ENCODE measurements at places on chromosomes 7 and 10. TPM values are rescaled to one million over a fixed set of nuclear protein-coding genes. Genes with fewer than 3 reads are reported as not detected.

Gene UTF1
- total RNA-seq, result 9.2 TPM

Gene COX19
- 11.3 TPM for total RNA-seq

Gene MYL10
- total RNA-seq, result not detected

Gene FAM20C
- total RNA-seq, result 37.8 TPM

Gene EPHA1
- total RNA-seq, result 15.7 TPM

Gene PLEKHS1
- total RNA-seq, result 1.9 TPM

Gene TEX47
- 1.8 TPM for total RNA-seq

Gene PNLIP
- total RNA-seq, result not detected

Gene RELN
- total RNA-seq, result 3.0 TPM

Gene KLF14
- not detected for total RNA-seq

Gene GIGYF1
- total RNA-seq, result 82.2 TPM

Gene HOXA6
- 7.5 TPM for total RNA-seq

Gene MOGAT3
- total RNA-seq, result not detected

Gene PTF1A
- total RNA-seq, result 1.9 TPM

GRCh38 chr7:18798088-18798906, 302.7 kb downstream of the HDAC9 start:
- no peak for DNase-seq

- no peak for DNase-seq
Measured at GRCh38 chr7:34307540-34307939, 350.5 kb upstream of the NPSR1 start.

DNA sequence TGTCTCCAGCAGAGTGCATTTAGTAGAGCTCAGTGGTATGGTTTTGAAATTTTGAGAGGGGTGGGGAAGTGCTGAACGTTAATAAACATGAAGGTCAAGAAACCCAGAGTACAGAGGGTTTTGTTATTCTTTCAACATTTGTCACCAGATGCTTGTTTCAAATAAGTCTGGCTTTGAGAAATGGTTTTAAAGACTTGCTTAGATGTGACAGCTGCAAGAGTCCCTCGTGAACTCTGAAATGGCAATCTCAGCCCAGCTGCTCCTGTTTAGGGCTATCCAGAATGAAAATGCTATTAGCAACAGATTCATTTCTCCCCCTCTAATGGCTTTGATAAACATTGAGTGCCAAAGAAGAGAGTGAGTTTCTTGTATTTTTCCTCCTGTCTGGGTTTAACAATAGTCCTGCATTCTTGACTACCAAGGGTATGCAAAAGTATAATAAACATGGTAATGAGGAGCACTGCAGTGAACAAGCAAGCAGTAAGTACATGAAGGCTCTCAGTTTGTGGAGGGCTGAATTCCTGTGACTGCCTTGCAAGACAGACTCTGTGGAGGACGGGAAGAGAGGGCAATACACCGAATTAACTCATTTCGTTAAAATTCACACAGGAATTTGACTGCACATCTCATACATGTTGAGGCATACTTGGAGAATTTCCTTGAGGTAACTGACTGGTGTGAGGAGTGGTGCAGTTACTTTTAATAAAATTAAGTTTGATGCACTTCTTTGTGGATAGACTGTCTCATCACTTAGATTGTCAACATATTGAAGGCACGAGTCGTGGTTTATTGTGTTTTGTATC, 490.9 kb downstream of the REEP3 start:
- DNase-seq, result no peak

GRCh38 chr7:80060218-80060806, 74.3 kb upstream of the GNAI1 start:
- no peak for DNase-seq

DNA sequence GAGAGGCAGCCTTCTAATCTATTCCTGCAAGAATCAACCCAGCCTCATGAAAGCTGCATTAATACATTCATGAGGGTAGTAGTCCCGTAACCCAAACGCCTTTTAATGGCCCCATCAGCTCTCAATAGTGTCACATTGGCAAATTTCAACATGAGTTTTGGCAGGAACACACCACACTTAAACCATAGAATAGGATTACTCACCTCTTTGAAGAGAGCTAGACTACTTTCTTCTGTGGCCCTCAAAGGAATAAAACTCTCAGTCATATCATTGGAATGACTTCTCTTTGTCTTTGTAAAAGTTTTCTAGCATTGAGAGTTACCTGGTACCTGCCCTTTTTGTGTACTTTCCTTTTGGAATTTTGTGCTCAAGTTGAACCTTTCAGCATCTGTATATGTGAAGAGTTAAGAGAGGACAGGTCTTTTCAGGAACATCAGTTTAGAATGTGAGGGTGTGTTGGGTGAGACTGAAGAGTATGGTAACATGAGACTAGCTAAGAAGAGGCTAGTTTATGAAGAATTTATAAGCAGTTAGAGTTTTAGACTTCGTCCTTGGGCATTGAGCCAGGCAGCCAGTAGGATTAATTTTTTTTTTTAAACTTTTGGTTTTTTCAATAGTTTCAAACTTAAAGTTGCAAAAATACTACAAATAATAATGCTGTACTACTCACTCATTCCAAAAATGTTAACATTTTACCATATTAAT, 92.6 kb downstream of the MLLT10 start:
- no peak for DNase-seq

DNA sequence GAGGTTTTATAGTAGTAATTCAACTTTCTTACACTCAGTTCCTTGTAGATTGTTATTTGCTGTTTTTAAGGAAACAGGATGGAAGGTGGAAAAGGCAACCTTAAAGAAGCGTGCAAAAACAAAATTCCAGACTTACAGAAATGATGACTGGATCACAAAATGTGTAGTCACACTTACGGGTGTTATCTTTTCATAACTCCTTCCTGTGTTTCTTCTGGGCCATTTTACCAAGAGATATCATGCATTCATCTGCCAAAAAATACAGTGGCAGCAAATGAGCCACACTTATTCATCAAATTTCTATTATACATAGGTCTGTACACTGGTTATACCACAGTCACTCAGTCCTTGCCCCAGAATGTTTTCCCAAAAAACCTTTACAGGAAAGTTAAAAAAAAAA, 94.3 kb upstream of the IL6 start:
- DNase-seq, result no peak

DNA sequence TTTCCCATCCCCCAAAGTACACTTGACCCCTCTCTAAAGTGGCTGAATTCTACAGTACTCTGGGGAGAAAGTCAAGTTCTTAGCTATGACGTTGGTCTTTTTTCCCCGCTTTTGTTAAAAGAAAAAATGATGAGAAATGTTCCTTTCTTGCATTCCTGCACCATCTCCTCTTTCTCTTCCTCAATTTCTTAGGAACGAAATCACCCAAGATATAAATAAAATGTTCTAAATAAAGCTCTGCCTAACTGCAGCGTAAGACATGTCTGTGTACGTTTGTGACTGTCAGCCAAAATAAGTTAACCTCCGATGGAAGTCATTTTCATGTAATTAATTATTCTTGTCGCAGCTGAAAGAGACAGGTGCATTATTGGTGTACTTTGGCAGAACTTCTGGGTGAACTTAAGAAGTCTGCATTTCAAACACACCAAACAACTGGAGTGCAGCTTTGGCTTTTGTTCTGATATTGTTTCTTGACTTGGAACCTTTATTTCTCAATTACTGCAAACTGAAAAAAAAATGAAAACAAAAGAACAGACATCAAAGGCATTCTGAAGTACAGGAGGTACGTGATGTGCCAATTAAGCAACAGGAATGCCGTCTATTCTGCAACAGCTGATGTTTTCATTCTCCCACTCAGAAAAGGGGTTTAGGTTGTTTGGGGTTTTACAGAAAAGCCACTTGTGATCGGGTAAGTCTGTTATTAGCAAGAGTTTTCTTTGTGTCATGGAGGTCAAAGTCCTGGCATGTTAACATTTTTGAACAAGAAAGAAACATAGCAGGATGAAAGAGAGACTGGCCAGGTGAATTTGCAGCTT, 82.4 kb upstream of the SDK1 start:
- no peak for DNase-seq

- DNase-seq, result no peak
Measured at GRCh38 chr10:44894691-44895090, 16.4 kb upstream of the TMEM72 start.

DNA sequence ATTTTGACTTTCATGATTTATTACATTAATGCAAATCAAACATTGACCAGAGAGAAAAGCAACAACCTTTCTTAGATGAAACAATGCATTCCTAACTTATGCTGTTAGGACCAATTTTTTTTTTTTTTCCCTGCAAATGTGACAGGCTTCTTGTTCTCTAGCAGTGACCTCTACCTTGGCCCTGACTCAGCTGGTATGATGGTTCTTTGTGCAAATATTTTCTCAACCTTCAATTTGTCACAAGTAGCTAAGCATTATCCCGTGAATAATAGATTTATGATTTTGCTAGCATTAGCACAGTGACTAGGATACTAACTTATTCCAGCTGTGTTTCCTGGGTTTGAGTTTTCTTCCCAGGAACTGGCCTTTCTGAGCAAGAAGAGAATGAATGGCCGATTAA, 64.9 kb downstream of the PPP1R9A start:
- DNase-seq, result no peak

GRCh38 chr10:116255886-116256751, 16.9 kb downstream of the GFRA1 start:
- no peak for DNase-seq

GRCh38 chr7:23918286-23918685, 208.3 kb downstream of the STK31 start:
- no peak for DNase-seq

DNA sequence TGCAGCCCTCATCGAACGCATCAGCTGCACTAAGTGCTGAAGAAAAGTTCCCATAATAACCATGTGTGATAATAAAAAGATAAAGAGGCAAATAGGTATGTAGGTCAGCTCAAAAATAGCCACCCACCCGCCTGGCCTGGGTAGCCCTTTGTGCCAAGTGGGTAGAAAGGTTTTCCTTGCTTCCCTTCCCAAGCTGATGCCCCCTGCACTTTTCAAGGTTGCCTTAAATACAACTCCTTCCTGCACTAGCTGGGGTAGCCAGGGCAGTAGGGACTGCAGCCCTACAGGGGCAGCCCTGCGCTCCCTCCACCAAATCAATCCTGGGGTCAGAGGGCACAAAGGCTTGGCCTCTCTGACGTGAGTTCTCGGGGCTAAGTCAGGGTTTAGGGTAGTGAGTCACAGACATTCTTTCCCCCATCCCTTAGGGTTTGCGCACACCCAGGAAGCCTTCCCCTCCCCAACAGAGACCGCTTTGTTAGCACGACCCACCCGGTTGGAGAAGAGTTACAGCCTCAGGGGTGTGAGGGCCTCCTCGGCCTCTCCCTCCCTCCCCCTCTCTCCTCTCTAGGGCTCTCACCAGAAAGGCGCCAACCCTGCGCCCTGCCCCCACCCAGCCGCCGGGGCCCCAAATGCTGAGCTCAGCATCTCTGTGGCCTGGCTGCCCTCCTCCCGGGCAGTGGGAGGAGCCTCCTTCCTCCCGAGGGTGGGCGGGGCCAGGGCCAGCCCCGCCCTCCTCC, 13.3 kb upstream of the DDIT4 start:
- DNase-seq, result peak; percentile 64

- peak; percentile 52 for DNase-seq
Measured at GRCh38 chr10:3811291-3811870, 26.4 kb upstream of the KLF6 start.

- no peak for DNase-seq
Measured at GRCh38 chr10:3178042-3178441, 5.5 kb upstream of the PITRM1 start.

- no peak for DNase-seq
Measured at GRCh38 chr10:69696073-69696731, 66.2 kb downstream of the FAM241B start.

GRCh38 chr7:50400114-50400513, 50.0 kb downstream of the FIGNL1 start:
- DNase-seq, result no peak

- no peak for DNase-seq
Measured at GRCh38 chr10:1502451-1502850, 234.9 kb downstream of the ADARB2 start.

GRCh38 chr10:7797582-7797981, 9.6 kb downstream of the ATP5F1C start:
- no peak for DNase-seq

GRCh38 chr7:146115851-146116520, 615 bp upstream of the CNTNAP2 start:
- peak; percentile 15 for DNase-seq

DNA sequence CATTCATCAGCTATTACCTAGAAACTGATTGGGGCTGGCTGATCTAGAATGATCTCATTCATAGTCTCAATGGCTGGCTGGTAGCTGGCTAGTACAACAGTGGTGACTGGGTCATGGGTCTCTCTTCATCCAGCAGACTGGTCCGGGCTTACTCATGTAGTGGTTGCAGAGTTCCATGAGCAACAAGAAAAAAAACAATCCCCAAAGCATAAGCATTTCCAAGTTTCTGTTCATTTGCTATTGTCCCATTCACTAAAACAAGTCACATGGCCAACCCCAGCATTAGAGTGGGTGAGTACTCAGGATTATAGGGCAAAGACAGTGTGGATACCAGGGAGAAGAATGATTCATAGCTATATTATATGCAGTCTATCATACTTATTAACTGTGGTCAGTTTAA, 85.2 kb upstream of the SEMA3C start:
- no peak for DNase-seq

GRCh38 chr7:23696916-23697441, 13.0 kb upstream of the STK31 start:
- DNase-seq, result no peak

DNA sequence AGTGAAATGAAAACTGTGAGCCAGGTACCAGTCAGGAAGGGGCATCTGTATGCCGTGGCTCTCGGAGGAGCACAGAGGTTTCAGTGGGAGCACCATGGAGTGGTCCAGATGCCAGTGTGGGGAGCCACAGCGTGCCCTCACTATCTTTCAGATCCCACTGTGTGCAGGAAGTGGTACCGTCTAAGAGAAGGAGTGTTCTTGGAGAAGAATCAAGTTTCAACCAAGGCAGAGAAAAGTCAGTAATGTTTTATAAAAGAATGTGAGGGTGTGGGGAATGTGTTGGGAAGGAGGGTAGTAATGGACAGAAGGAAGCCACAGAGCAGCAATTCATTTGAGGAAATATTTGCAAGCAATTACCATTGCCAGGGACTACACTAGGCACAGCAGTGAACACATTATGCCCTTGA, 35.6 kb downstream of the PRKAR2B start:
- DNase-seq, result no peak

- DNase-seq, result no peak
Measured at GRCh38 chr7:36777062-36777461, 52.8 kb upstream of the AOAH start.

- no peak for DNase-seq
Measured at GRCh38 chr7:100675105-100675451, 1.5 kb downstream of the GNB2 start.

DNA sequence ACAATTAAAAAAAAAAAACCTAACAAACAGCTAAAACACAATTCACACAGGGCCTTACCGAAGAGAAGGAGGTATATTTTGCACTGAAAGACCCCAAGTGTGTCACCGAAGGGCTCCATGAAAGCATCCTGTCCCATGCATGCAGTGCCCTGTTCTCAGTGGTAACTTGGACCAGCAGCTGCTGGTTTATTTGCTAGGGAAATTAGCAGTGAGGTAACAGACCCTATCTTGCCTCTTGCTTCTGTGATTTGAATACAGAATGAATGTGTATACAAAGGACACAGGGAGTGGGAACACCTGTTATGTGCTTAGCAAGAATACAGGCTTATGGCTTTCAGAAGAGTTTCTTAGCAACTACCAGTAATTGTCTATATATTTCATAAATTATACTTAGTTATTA, at the start of gene HEPACAM2:
Gene HEPACAM2 (minus strand): TSS at position 160 of the 400 bp plus-strand sequence.
- no peak for DNase-seq

GRCh38 chr10:35432781-35433338, 96.6 kb downstream of the CCNY start:
- DNase-seq, result no peak

- DNase-seq, result no peak
Measured at GRCh38 chr7:135210888-135211178, 493 bp downstream of the WDR91 start.

- DNase-seq, result no peak
Measured at GRCh38 chr10:110056822-110057221, 49.0 kb downstream of the ADD3 start.

Data from prostate gland (tissue), 2 donors.